ENCODE measurements at places on chromosomes 2 and 18. TPM values are rescaled to one million over a fixed set of nuclear protein-coding genes. Genes with fewer than 3 reads are reported as not detected.

DNA sequence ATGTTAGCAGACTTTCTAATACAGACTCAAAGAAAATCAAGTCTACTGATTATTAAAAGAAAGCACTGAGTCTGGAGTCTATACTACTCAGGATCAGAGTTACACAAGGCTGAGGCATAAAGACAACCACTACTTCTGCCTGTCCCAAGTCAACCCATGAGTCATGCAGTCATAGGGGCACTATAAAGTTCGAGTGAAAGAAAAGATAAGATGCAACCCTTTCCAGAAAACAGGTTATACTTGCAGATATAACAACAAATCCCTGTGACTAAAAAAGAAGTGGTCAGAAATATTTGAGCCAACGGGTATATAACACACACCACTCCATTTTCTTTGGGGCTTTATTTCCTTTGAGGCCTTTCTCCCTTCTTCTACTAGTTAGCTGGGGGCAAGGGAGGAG lies 18.6 kb upstream of the SCRN3 start:
- H3K4me1 ChIP-seq: no peaks in the 10 kb centered on the region
- no peak for DNase-seq
- H3K4me3 ChIP-seq: no peak overlapping the region
- no peak overlapping the region for H3K27ac ChIP-seq
- no peaks in the 10 kb centered on the region for H3K27me3 ChIP-seq
- H3K36me3 ChIP-seq: peaks cover 87% of the 10 kb centered on the region

DNA sequence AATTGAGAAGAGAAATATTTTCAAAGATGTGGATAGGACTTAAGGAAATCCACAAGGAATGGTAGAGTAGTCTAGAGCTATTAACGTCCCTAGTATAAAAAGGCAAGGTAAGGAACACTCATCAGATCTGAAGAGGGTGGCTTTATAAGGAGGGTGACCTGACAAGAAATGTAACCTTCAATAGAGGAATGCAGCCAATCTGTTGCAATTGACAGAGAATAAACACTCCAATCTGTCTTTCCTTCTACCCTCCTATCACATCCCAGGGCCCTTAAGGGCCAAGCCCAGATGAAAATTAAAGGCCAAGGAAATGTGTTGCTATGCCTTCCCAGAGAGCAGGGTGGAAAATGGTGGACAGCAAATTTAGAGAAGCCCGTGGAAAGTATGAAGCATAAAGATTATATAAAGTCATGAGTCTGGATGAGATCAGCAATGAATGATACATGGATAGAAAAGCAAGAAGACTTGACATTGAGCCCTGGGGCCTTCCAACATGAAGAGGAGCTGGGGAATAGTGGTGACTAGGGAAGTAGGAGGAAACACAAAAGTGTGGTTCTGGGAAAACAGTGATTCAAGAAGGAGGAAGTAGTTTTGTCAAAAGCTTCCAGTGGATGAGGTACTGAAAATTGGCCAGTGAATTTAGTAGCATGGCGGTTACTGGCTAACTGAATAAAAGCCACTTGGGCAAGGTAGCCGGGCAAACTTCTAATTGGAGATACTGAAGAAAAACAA lies 270.6 kb upstream of the TANK start:
- no peak for DNase-seq
- H3K36me3 ChIP-seq: no peaks in the 10 kb centered on the region
- no peak overlapping the region for H3K27ac ChIP-seq
- H3K4me1 ChIP-seq: peaks cover 7% of the 10 kb centered on the region
- no peaks in the 10 kb centered on the region for H3K27me3 ChIP-seq

GRCh38 chr2:96502891-96503636 lies 2.1 kb downstream of the NEURL3 start:
- no peaks in the 10 kb centered on the region for H3K36me3 ChIP-seq
- no peak for DNase-seq
- no peak overlapping the region for H3K27ac ChIP-seq
- no peak overlapping the region for H3K4me3 ChIP-seq

Gene KIAA2012
- not detected for total RNA-seq

- H3K27me3 ChIP-seq: no peaks in the 10 kb centered on the region
- no peak overlapping the region for H3K4me3 ChIP-seq
- peaks cover 14% of the 10 kb centered on the region for H3K4me1 ChIP-seq
- H3K27ac ChIP-seq: no peak overlapping the region
- no peak for DNase-seq
Measured at GRCh38 chr2:164903204-164903603, 52.1 kb downstream of the SLC38A11 start.

Gene MC2R
- total RNA-seq: not detected

DNA sequence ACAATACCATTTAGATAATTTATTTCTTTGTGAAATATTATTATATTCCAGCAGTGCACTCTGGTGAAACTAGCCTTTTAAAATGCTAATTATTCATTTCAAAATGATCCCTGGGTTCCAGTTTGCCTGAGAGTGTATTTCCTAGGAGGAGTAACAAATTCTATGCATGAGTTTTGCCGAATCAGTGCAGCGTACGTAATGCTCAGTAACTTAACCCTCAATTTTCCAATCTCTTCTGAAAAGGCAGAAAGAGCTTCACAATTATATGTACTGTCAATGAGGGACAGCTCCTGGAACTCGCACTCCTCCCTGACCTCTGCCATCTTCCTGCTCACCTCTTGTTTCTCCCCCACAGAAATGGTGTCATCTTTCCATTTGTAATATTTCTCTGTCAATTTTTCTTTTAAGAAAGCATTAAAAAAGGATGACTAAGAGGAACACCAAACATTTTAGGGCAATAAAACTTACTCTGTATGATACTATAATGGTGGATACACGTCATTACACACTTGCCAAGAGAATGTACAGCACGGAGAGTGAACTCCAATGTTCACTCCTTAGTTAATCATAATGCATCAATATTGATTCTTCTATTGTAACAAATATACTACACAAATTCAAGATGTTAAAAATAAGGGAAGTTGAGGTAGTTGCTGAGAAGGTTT lies 25.7 kb upstream of the XIRP2 start:
- no peak for DNase-seq
- H3K36me3 ChIP-seq: no peaks in the 10 kb centered on the region
- no peaks in the 10 kb centered on the region for H3K4me1 ChIP-seq
- H3K4me3 ChIP-seq: no peak overlapping the region
- H3K27ac ChIP-seq: no peak overlapping the region
- no peaks in the 10 kb centered on the region for H3K27me3 ChIP-seq

GRCh38 chr2:106157416-106157815 lies 36.7 kb downstream of the UXS1 start:
- no peak for DNase-seq
- H3K27ac ChIP-seq: no peak overlapping the region
- H3K27me3 ChIP-seq: no peaks in the 10 kb centered on the region
- no peaks in the 10 kb centered on the region for H3K4me1 ChIP-seq
- H3K36me3 ChIP-seq: peaks cover 27% of the 10 kb centered on the region
- H3K4me3 ChIP-seq: no peak overlapping the region

DNA sequence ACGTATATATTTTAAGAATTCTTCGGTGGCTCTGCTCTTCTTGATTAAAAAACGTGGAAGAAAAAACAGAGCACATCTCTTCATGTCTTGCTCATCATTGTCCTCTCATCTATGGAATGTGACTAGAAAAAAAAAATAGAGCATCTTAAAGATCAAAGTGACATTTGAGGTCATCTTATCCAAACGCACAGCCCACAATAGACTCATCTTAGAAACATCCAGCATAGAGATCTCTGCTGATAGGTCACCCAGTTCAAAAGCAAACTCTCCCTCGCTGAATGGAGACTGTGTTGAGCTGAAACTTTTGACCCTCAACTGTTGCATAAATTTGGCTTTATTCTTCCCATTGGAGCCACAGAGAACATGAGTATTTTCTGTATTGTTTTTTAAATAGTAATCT lies 65.2 kb downstream of the CMPK2 start:
- no peak overlapping the region for H3K27ac ChIP-seq
- DNase-seq: no peak
- H3K36me3 ChIP-seq: no peaks in the 10 kb centered on the region
- H3K4me3 ChIP-seq: no peak overlapping the region

- no peaks in the 10 kb centered on the region for H3K4me1 ChIP-seq
- no peak overlapping the region for H3K27ac ChIP-seq
- no peak overlapping the region for H3K4me3 ChIP-seq
- DNase-seq: no peak
- H3K36me3 ChIP-seq: no peaks in the 10 kb centered on the region
Measured at GRCh38 chr2:120404941-120405758, 59.2 kb downstream of the INHBB start.

Gene ADAM23
- 0.47 TPM for total RNA-seq

Data from suprapubic skin (tissue), 4 donors.